Peyer's patch (tissue), 4 donors: ENCODE measurements at places on chromosomes 13 and 19. TPM values are rescaled to one million over a fixed set of nuclear protein-coding genes. Genes with fewer than 3 reads are reported as not detected.

PNMA8B gene
- total RNA-seq: 1.7 TPM

DOCK6 gene
- total RNA-seq: 135 TPM

ZNF560 gene
- not detected for total RNA-seq

SBSN gene
- 1.0 TPM for total RNA-seq

ATP8B3 gene
- total RNA-seq: 4.5 TPM

ZNF57 gene
- 19.4 TPM for total RNA-seq

DNA sequence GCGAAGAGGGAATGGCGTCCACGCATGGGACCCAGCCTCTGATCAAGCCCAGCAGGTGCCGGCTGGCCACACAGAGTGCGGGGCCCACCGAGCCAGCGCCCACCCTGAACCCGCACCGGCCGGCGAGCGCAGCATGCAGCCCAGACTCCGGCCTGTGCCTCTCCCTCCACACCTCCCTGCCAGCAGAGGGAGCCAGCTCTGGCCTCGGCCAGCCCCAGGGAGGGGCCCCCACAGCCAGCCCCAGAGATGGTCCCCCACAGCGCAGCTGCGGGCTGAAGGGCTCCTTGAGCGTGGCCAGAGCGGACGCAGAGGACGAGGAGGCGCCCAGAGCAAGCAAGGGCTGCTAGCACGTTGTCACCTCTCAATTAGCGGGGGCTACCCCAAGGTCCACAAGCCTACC, 904.5 kb downstream of the SLITRK6 start:
- no peak for DNase-seq

- no peak for DNase-seq
Measured at GRCh38 chr13:63636316-63636993, 2220.8 kb upstream of the PCDH20 start.

DNA sequence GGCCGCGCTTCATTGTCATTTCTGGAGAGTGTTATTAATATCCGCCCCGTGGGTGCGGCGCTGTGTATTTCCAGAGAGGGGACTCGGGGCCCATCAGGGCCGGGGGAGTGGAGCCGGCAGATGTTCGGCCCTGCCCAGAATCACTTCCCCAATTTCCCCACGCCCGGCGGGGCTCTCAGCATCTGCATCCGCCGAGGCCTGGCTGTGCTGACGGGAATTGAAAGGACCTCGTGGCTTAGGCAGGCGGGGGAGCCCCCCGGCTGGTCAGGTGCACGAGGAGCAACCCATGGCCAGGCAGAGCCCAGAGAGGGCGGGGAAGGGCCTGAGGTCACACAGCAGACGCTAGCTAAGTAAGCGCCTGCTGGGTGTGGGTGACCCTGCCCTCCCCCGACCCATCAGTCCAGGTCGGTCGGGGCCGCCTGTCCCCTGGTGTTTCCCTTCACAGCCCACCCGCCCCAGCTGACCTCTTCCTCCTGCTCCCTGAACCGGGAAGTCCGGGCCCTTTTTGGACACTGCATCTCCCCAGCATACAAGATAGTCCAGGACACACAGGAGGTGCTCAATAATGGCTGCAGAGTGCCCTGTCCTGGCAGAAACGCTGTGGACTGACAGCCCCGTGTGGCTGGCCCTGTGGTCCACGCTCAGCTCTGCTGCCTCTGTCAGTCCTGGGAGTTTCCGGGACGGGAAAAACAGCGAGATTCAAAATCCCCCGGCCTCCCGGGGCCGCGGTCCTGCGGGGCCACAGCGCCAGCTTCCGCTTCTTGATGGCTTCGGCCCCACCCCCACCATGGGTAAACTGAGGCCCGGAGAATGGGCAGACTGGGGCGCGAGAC, 22.1 kb downstream of the ARID3A start:
- no peak for DNase-seq

DNA sequence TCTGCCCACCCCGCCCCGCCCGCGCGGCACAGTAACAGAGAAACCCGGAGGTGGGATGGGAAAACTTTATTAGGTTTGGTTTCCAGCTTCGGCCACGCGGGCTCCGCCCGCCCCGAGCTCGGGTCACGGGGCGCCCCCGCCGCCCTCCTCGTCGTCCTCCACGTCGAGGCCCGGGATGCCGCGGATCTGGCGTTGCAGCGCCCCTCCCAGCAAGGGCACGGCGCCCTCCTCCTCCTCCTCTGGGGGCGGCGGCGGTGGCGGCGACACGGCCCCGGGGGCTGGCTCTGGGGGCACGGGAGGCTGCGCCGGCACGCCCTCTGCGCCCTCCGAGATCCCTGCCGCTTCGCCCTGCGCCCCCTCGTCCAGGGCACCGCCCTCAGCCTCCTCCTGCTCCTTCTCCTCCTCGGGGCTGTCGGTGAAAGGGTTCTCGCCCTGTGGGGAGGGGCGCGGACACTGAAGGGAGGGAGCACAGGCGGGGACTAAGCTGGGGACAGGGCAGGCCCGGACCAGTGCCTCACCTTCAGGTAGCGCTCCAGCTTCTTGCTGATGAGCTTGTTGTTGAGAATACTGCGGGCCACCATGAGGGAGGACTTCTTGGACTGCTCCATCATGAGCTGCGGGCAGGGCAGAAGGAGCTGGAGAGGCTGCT, 536 bp upstream of the AKAP8 start:
- DNase-seq: peak; percentile 80

- no peak for DNase-seq
Measured at GRCh38 chr13:113305208-113305607, 8.2 kb downstream of the LAMP1 start.

GRCh38 chr13:50722440-50723125, 120.9 kb downstream of the DLEU7 start:
- no peak for DNase-seq

GRCh38 chr19:15115080-15115479, 7.9 kb downstream of the SYDE1 start:
- DNase-seq: peak; percentile 66

- no peak for DNase-seq
Measured at GRCh38 chr13:107299717-107300116, 731.8 kb upstream of the ARGLU1 start.

- DNase-seq: peak; percentile 94
Measured at GRCh38 chr19:18112989-18113478, 15.5 kb downstream of the MAST3 start.

DNA sequence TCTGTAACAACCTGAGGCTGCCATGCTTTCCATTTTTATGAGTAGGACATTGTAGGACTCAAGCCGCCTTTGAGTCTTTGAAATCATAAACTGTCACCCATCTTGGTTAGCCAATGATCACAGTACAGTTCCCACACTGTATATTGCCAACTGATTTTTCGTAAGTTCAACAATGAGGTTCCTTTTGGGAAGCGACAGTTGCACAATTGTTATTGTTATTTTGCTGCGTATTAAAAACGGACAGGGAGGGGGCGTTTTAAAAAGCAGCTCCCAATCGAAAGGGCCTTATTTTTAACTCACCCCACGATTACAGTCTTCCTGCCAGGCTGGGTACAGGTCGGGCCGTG, 601 bp downstream of the SLC46A3 start:
- DNase-seq: no peak

DNA sequence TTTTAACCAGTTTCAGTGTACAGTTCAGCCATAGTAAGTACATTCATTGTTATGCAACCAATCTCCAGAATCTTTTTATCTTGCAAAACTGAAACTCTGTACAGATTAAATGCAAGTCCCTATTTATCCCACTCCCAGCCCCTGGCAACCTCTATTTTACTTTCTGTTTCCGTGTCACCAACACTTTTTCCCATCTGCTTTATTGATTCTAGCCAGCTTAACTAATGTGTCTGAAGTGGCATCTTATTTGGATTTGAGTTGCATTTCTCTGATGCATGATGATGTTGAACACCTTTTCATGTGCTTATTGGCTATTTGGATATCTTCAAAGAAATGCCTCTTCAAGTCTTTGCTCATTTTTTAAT, 18.9 kb downstream of the SPATA13 start:
- DNase-seq: no peak

GRCh38 chr13:43495732-43496131, 291.0 kb downstream of the ENOX1 start:
- no peak for DNase-seq

DNA sequence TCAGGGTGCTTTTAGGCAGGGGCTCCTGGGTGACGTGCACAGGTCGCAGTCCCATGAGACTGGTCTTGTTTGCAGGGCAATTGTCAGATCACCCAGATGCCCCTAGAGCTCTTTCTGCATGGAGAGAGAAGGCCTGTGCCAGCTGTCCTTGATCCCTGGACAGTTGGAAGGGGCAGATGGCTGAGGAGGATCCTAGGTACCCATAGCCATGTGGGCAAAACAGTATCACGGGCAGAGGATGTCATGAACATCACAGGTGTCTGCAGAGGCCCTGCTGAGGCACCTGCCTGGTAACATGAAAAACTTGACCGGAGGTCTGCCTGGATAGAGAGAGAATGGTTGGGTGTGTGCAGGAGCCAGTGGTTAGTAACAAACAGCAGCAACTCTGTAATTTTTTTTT, 99.3 kb downstream of the ZNF536 start:
- no peak for DNase-seq

- DNase-seq: no peak
Measured at GRCh38 chr19:57327993-57328392, 7.7 kb downstream of the ZNF543 start.

- no peak for DNase-seq
Measured at GRCh38 chr13:60227158-60227557, 63.4 kb upstream of the DIAPH3 start.

- DNase-seq: no peak
Measured at GRCh38 chr13:70088926-70089325, 18.7 kb upstream of the ATXN8OS start.

DNA sequence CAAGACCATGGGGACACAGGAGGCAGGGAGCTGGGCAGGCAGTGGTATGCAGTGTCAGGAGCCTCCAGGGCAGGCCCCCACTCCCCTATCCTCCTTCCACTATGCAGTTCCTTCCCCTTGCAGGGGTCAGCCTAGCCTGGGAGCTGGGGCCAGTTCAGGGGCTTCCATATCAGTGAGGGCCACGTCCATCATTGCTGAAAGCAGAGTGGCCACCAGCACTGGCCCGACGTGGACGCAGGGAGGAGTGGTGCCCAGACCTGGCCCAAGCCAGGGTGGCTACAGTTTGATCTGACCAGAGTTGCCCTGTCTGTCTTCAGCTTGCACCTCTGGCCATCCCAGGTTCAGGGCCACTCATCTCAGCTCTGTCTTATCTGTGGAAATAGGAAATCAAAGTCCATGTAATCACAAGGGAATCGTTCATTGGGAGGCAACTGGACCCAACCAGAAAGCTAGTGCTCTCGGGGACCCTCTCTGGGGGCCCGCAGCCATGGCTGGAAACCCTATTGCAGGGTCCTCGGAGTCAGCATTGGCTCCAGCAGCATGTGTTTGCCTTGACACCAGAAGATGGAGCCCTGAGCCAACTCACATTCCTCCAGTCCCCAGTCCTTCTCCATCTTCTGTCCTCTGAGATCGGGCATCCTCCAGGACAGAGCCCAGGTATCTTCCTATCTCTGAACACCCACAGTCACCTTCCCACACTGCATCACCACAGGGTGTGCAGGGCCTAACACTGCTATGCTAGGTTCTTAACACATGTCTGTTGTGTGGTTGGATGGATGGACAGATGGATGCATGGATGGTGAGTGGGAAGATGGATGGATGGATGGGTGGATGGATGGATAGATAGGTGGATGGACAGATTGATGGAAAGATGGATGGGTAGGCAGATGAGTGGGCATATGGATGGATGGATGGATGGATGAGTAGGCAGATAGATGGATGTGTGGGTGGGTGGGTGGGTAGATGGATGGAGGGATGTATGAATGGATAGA, 75.7 kb upstream of the KCTD15 start:
- DNase-seq: peak; percentile 26

GRCh38 chr13:97018029-97018819, 23.9 kb upstream of the OXGR1 start:
- DNase-seq: no peak

DNA sequence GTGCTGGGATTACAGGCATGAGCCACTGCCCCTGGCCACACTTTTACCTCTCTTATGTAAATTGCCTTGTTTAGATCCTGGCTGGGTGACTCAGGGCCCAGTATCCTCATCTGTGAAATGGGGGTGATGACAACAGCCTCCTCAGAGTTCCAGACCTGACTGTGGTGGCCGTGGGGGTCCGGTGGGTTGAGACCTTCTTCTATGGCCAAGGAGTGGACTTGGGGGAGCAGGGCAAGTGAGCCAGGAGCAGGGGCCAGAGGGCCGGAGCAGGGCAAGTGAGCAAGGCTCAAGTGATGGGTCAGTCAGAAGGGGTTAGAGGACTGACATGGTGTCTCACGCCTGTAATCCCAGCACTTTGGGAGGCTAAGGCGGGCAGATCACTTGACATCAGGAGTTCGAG, 28.7 kb upstream of the ADGRE5 start:
- no peak for DNase-seq

DNA sequence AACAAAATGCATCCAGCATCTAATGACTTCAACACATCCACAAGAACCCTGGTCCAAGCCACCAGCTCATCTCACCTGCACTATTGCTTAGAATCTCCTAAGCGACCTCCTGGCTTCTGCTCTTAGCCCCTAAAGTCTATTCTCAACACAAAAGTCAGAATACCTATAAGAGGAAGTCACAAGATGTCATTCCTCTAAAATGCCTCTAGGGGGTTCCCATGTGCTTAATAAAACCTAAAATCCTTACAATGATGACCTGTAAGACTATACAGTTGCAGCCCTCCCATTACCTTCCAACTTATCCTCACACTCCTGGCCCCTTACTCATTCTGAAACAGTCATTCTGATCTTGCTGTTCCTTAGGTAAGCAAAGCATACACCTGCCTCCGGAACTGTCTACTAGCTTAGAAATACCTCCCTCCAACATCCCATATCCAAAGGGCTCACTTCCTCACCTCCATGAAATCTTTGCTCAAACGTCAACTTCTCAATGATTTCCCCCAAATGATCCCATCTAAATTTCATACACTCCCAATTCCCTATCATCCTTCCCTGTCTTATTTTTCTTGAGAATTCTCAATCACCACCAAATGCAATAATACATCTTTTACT, 10.0 kb downstream of the ATP7B start:
- DNase-seq: no peak

DNA sequence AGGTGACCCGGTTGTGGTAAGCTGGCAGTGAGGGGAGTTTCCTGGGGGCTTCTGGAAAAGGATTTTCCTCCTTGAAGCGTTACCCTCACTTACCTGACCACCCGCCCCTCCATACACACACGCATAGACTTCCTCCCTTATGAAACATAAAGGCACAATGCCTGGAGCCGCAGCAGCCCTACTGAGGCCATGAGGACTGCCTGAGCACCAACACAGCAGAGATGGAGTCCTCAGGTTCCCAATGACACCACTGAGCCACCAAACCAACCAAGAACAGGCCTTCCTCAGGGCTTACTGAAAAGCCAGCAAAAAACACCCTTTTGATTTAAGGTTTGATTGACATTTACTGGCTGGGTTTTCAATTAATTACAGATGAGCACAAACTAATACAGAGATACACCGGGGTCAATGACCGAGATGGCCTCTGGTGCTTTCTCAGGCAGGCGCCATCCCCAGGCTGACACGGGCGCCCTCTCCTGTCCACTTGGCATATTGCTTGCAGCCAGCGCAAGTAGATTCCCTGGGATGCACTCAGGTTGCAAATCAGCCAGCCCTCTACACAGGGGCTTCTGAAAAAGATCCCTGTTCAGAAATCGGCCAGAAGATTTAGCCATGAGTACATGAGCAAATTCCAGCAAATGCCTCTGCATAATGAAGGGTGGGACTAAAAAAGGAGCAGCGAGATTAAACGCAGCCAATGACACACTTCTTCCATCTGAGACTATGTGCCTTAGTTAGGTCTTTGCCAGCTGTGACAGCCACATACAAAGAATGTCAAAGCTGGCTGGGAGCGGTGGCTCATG, 14.8 kb downstream of the OPA3 start:
- DNase-seq: peak; percentile 93

GRCh38 chr19:21691661-21692060, 75.7 kb downstream of the ZNF100 start:
- DNase-seq: no peak

- no peak for DNase-seq
Measured at GRCh38 chr13:98792321-98792720, 39.8 kb upstream of the SLC15A1 start.

- no peak for DNase-seq
Measured at GRCh38 chr13:51870616-51871015, 8.8 kb downstream of the CCDC70 start.
